ENCODE measurements at places on chromosomes 2 and 18.

DNA sequence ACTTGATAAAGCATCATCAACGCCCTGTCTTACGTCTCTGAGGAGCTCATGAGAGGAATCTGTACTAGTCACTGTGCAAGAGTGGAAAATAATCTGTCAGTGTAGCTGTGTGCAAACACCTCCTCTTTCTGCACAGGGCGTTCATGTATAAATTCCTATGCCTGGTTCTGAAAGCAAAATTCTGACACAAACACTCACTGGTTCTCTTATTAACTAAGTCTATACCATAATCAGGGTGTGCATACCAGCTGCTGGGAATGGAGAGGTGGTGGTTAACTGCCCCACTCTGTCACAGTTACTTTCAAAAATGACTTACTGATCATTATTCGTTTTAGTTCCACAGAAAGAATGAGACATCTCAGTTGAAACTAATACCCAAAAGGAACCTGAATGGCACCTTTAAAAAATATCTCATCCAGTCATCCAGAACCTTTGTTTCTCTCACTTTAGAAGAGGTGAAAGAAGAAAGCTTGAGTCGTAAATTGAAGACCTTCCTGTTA is 35.7 kb downstream of the STK39 start:
- DNase-seq = peak; percentile 70

DNA sequence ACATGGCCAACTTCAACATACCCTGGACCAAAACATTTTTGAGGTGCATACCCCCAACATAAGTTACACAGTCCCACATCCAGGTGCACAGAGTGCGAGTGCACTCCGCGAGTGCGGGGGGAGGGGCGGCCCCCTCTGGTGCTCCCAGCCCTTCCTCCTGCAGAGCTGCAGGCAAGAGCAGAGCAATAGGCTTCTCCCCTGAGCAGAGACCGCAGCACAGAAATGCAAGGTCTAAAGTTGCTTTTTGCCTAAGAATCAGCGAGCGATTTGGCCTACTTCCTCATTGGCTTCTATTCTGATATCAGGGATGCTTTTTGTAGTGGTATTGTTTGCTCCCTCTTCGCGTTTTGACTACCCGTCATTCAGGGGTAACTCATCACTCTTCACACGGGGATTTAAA is 40.6 kb downstream of the BOLA3 start:
- DNase-seq = no peak

- no peak for DNase-seq
Measured at GRCh38 chr2:48860380-48860779, 104.9 kb upstream of the LHCGR start.

- DNase-seq = no peak
Measured at GRCh38 chr2:200338692-200339091, 32.2 kb downstream of the SPATS2L start.

DNA sequence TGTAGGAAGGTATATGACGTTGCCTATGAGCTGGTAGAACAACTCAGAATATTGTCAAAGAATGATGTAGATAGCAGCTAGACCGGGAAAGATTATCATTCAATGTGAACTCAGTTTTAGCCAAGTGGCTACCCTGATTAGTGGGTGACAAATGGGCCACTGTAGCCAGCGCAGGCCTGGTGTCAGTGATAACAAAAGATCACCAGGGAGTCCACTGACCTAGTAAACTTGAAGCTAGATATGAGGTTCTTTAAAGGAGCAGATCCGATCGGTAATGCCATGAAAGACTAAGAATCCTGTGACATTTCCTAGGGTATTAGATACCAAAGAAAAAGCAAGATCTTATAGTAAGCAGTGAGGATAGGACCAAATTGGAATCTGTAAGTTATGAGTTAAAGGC is 180.9 kb downstream of the GCA start:
- DNase-seq = no peak

- peak; percentile 2 for DNase-seq
Measured at GRCh38 chr2:181684454-181685149, 4.3 kb upstream of the NEUROD1 start.

GRCh38 chr18:63207143-63207790 is 112.3 kb downstream of the BCL2 start:
- DNase-seq = no peak

Data from stimulated activated CD4-positive, alpha-beta T cell treated with anti-CD3 and anti-CD28 coated beads, Interleukin-15, amount 100 ng/mL, for 24 hours (primary cell).